DMS153 (cell line): ENCODE measurements at places on chromosomes 3 and 15.

GRCh38 chr15:88663141-88663621, 24.4 kb downstream of the ISG20 start:
- DNase-seq, result no peak

- DNase-seq, result no peak
These were observed 77.4 kb upstream of the KLHL25 start for GRCh38 chr15:85872125-85872524.

DNA sequence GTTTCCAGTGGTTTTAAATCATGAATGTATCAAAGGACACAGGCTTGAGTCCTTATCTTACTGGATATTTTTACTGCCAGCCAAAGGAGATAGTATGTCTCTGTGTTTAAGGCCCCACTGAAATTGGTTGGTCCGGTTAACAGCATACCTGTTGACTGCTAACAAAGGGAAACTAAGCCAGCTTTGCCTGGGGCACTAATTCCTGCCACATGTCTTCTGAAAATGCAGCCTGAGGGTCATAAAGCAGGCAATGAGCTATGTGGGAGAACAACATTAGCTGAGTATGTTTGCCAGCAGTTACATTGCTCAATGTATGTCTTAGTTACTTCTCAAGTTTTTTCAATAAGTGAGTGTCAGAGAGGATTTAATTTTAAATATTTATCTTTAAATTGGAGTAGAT, 12.4 kb downstream of the PLS1 start:
- DNase-seq, result no peak

DNA sequence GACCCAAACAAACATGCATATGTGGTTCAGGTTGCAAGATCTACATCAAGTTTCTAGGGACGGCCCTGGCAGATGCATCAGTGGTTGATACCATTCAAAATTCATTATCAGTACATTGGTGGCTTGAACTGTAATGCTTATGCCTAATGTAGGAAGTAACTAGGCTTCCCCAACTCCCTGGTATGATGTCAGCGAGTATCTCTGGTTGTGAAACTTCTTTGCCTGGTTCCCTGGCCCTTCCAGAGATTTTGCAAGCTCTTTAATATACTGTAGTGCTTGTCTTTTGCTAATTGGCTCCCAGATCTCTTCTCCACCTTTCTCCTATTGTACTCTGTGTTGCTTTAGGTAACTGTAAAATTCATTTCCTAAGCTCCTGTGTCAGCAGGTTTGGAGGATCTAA, 114.8 kb upstream of the RARB start:
- no peak for DNase-seq

- no peak for DNase-seq
These were observed 379.7 kb upstream of the TGFBR2 start for GRCh38 chr3:30226601-30227151.

GRCh38 chr15:98770984-98771383, 122.6 kb downstream of the IGF1R start:
- no peak for DNase-seq

- DNase-seq, result no peak
These were observed 73.2 kb downstream of the TBC1D2B start for GRCh38 chr15:78004222-78004727.

DNA sequence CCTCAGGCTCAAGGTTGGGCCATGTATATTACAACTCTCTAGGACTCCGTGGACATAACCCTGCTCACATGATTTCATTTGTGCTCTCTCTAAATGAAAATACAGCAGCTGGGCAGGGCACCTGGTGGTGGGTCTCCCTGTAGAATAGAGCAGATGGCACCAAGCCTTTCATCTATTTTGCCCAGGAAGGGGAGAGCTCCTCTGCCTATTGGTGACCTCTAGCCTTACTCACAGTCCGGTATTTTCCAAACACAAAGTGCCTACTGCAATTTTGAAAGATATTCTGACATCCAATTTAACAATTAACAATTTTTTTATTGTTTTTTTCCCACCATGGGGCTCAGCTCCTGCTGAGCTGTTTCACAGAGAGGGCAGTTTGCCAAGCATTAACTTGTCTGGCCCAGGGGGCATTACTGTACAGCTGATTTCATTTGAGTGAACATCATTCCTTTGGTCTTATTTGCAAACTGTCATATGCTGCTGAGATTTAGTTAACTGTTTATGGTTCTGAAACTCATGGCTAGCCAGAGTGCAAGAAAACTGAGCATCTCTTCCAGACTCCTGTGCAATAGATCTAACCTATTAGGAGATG, 474.0 kb downstream of the EPHB1 start:
- DNase-seq, result no peak

- peak; percentile 31 for DNase-seq
These were observed 1081.7 kb downstream of the NAALADL2 start for GRCh38 chr3:175940881-175941280.

GRCh38 chr3:5051772-5052171, 70.3 kb upstream of the ARL8B start:
- no peak for DNase-seq

GRCh38 chr3:25982756-25983155, 192.9 kb downstream of the OXSM start:
- no peak for DNase-seq

DNA sequence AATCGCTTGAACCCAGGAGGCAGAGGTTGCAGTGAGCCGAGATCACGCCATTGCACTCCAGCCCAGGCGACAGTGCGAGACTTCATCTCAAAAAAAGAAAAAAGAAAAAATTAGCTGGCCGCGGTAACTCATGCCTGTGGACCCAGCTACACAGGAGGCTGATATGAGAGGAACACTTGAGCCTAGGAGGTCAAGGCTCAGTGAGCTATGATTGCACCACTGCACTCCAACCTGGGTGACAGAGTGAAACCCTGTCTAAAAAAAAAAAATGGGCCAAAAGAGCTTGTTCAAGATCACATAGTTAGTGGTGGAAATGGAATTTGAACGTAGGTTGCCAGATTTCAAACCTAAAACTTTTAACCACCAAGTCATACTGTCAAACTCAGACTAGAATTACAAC, 46.2 kb upstream of the PPP4R2 start:
- no peak for DNase-seq

DNA sequence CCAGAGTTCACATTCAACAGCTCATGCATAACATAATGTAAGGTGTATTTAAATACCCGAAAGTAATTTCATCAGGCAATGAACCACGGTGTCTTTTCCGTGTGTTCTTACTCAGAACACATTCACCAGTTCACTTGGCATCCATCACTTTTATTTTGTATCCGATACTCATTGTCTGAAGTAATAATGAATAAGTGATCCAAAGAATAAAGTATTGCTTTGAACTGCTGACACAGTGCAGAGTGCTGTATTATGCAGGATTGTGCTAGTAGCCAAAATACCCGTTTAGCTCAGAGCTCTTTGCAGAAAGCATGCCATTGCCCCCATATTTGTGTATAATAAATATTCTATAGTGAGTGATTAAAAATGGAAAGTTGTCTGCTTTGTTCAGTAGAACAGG, 460.9 kb upstream of the KCNMB2 start:
- DNase-seq, result no peak

GRCh38 chr3:31968927-31969418, 12.1 kb downstream of the OSBPL10 start:
- no peak for DNase-seq

- DNase-seq, result no peak
These were observed 151.8 kb downstream of the SYNPR start for GRCh38 chr3:63429905-63430304.

GRCh38 chr3:141091426-141091825, 40.3 kb downstream of the SPSB4 start:
- DNase-seq, result no peak

DNA sequence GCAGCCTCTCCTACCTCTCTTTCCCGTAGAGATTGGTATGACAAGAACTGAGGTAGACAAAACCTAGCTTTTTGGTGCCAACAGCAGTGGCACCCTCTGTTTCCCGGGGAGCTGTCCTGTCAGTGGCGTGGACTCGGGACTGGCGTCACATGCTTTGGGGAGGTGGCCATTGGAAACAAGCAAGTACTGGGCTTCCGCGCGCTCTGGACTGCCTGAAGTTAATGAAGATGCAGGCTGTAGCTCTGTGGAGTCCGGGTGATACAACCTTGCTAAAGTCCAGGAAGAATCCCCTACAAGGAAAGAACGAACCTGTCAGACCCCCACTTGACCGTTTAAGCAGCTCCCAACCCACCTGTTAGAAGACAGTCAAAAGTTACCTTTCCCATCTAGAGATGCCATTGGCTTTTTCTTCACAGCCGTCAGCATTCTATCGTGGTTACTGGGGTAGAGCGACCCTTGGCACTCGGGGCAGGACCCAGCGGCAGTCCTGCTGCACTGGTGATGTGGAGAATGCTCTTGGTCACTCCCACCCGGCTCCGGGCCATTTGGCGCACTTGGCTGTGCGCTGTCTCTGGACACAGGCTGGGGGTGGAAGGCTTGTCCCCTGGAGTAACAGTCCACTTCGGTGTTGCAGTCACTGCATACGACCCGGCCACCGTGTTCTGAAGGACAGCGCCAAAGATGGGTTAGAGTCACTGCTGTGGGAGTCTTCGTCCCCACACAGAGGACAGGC, 120.5 kb downstream of the LRIG1 start:
- no peak for DNase-seq

- no peak for DNase-seq
These were observed 390 bp upstream of the AP2M1 start for GRCh38 chr3:184174284-184174645.

GRCh38 chr3:122560680-122561079, 3.4 kb downstream of the PARP9 start:
- DNase-seq, result peak; percentile 36

- DNase-seq, result no peak
These were observed 59.1 kb upstream of the FOXB1 start for GRCh38 chr15:59945036-59945435.

- DNase-seq, result no peak
These were observed 32.1 kb downstream of the PTH1R start for GRCh38 chr3:46909535-46910161.

DNA sequence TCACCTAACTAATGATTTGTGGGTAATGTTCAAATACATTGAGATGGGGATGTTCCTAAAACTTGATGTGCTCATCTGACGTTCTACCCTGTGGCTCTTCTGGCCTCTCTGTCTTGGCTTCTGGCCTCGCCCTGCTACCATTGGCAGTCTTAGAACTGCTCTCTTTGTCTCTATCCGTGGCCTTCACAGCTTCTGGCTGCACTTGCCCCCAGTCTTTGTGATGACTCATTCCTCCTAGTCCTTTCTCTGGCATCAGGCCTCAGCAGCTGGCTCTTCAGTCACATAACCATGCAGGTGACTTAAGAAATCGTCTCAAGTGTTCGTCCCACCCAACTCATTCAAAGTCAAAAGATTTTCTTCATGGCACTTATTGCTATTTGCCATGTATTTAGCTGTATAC, 188.1 kb downstream of the BBX start:
- no peak for DNase-seq

DNA sequence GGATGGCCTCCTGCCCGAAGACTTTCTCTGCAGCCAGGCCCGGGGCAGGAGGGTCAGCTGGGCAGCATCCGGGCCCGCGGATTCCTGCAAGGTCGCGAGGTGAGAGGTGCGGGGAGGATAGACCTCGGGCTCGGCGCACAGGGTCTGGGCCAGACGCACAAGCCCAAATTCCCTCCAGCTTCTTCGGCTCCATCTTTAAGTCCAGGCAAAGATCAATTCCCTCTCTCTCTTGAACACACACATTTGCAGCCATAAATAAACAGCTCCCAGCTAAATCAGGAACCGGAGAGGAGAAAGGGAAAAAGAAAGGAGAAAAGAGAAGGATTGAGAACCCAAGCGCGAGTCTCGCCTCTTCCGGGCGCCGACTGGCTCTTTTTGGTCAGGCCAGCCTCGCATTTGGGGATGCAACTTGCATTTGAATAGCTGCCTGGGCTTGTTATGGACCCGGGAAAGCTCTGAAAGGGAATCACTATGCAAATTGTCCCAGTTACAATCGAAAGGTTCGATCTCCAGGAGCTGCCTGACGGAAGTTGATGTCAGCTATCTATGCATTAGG, 14.5 kb upstream of the ONECUT1 start:
- no peak for DNase-seq

DNA sequence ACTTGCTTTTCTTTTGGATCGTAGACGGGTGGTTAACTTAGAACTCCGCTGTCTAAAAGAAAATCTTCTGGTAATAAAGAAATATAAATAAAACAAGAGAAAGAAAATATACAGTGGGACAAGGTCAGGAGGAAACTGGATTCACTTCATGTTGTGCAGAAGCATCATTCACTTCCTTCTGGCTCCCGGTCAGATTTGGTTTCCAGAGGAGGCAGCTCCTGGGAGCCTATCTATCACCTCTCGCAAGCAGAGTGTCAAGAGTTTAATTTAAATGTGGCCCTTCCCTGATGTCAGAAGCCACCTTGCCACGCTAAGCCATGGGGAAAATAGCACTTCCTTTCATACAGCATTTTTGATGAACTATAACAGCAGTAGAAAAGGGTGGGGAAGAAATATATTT, 139.1 kb downstream of the NSMCE3 start:
- no peak for DNase-seq

GRCh38 chr3:55452886-55453285, 34.2 kb downstream of the WNT5A start:
- DNase-seq, result no peak

- no peak for DNase-seq
These were observed 231.8 kb downstream of the RBMS3 start for GRCh38 chr3:29512641-29513040.

GRCh38 chr15:69669446-69669845, 216.8 kb downstream of the RPLP1 start:
- DNase-seq, result no peak

GRCh38 chr15:92870010-92870591, 30.0 kb upstream of the CHD2 start:
- no peak for DNase-seq

- no peak for DNase-seq
These were observed 75.7 kb downstream of the LRRK1 start for GRCh38 chr15:100994597-100995446.

- DNase-seq, result no peak
These were observed 138.3 kb downstream of the CMSS1 start for GRCh38 chr3:99955773-99956562.

- no peak for DNase-seq
These were observed 30.5 kb upstream of the CCNL1 start for GRCh38 chr3:157190380-157190872.

DNA sequence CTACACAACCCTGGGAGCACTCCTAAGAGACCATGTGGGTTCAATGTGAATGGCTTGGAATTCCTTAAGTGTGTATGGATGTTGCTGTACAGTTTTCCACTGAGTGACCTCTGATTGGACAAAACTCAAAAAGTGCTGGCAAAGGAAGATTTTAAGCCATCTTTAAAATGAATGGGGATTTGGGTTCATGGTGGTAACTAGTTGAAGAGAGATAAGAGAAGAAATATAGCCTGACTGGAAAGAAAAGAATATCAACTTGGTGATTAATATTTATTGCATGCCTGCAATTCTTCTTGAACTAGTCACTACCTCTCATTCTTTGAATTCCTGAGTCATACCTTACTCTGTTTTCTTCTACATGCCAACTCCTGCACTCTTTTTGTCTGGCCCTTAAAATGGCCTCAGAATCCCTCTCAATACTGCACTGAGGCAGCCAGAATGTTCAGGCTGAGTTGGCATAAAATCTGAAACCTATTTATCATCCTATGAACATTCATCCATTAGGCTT, 124.7 kb downstream of the RPL22L1 start:
- no peak for DNase-seq
